ENCODE measurements at places on chromosomes 13 and 19.

- no peak for DNase-seq
These were observed 425 bp upstream of the COLGALT1 start for GRCh38 chr19:17554968-17555479.

GRCh38 chr19:16135430-16136127 lies 7.9 kb upstream of the HSH2D start:
- DNase-seq = no peak

- DNase-seq = no peak
These were observed 30.6 kb upstream of the FAM216B start for GRCh38 chr13:42750794-42751193.

DNA sequence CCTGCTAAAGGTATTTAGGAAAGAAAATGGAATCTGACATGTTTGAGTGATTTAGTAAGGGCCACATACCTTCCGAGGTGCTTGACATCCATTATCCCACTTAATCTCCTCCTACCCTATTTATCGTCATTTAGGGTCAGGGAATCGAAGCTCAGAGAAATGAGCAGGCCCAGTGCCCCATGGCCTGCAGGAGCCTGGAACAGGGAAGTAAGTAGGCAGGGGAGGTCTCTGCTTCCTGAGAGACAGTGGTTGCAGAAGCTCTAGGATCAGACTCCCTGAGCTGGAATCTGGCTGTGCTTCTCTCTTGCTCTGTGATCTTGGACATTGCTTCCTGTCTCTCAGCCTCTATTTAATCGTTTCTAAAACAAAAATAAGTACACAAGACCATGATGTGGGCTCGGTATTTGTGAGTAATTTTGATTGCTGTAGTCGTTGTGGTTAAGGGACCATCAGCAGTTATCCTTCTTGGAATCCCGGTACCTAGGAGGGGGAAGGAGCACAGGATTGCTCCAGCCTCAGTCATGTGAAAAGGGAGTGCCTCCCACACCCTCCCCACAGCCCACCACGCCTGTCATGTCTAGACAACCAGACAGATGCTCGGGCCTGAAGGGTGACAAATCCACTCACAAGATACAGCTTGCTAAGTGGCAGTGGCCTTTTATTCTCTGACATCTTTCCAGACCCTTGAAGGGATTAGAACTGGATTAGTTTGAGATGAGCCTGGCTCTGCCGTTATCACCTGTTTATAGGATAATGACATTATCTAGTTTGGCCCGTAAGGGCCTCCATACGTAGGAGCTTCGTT lies 169.2 kb upstream of the TSHZ3 start:
- no peak for DNase-seq

GRCh38 chr19:34480971-34481841 lies at the start of gene WTIP:
Gene WTIP, plus strand, starts transcription at chr19:34481758. Its CDS starts 217 bp downstream, at chr19:34481975.
- DNase-seq = peak; percentile 77

- no peak for DNase-seq
These were observed 4.2 kb upstream of the SPC24 start for GRCh38 chr19:11159598-11160439.

GRCh38 chr13:51541809-51542258 lies 42.4 kb upstream of the WDFY2 start:
- no peak for DNase-seq

DNA sequence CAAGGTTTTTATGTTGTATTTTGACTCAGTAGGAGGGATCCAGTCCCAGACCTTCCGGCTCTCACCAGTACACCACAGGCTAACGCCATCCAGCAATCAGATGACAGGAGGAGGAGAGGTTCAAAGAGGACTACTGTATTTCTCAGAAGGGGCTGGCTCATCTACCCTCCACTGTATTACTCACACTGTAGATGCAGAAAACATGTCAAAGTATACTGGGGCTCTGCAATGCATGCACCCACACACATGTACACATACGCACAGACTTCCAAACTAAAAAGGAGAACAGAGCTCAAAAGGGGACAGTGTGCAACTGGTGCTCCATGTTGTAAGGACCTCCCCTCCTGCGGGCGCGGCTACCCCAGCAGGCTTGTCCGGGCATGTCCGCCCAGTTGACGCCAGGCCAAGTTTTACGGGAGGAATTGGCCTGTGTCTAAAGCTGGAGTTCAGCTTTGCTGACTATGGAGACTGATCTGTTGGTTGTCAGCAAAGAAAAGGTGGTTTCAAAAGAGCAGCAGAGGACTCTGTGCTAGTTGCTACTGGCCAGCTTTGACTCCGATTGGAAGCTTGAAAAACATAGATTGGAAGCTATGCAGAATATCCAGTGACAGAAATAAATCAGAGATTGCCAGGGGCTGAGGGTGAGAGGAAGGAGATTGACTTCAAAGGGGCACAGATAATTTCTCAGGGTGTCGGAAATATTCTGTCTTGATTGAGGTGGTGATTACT lies 314.2 kb downstream of the DLEU7 start:
- DNase-seq = peak; percentile 22
